ENCODE measurements at places on chromosomes 12 and 14. TPM values are rescaled to one million over a fixed set of nuclear protein-coding genes. Genes with fewer than 3 reads are reported as not detected.

DNA sequence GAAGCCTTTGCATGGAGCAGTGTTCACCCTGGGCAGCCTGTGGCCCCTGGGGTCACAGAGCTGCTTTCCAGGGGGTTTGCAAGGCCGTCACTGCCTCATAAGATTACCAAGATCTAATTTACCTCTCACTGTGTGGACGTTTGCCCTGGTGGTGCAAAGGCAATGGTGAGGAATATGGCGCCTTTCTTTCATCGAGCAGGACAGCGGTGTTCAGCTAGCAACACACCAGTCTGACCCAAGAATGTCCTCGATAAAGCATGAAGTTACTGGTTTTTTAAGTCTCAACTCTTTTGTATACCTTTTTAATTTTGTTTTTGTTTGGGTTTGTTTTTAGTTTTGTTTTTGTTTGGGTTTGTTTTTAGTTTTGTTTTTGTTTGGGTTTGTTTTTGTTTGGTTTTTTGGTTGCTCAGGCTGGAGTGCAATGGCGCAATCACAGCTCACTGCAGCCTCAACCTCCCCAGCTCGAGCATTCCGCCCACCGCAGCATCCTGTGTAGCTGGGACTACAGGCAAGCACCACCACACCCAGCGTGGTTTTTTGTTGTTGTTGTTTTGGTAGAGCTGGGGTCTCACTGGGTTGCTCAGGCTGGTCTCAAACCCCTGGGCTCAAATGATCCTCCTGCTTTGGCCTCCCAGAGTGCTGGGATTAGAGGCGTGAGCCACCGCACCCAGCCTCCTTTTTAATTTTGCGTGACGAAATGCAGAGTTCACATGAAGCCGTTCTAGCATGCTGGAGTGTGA is 57.9 kb downstream of the PPP2R5C start:
- peak; percentile 73 for DNase-seq

DNA sequence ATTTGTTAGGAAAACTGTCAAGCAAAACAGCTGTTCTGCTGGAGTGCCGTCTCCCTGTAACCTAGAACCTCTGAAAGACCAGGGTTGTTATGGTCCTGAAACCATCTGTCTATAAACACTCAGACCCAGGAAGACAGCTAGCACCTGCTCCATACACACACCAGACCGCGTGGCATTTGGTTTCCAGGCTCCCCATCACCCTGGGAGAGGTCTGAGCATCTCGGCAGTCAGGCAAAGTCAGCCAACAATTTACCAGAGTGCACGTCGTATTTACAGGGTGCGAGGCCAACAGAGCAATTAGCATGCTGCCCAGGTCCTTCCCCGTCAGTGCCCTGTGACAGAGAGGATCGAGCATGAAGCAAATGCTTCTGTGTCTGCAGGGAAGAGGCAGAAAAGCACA is 272.5 kb downstream of the SLC15A4 start:
- DNase-seq = no peak

FZD10 gene
- total RNA-seq = not detected

KRT82 gene
- total RNA-seq = not detected

SERPINA9 gene
- total RNA-seq = not detected
